ENCODE measurements at places on chromosomes 7 and 10.

DNA sequence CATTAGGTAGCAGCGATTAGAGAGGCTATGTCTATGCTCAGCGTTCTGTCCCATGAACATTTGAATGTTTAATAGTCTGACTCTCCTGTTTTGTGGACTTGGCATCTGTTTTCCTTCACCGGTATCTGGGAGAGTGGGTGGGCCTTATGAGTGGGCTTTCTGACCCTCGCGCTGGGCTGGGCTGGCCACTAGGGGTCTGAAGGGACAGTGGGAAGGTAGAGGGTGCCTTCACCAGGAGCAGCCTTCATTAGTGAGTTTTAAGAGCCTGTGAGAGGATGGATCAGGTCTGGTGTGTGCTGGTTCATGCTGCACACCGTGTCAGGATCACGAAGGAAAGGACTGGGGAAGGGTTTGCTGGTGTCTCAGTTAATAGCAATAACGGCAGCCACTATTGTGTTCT, 33.4 kb downstream of the DCLRE1A start:
- DNase-seq: no peak

DNA sequence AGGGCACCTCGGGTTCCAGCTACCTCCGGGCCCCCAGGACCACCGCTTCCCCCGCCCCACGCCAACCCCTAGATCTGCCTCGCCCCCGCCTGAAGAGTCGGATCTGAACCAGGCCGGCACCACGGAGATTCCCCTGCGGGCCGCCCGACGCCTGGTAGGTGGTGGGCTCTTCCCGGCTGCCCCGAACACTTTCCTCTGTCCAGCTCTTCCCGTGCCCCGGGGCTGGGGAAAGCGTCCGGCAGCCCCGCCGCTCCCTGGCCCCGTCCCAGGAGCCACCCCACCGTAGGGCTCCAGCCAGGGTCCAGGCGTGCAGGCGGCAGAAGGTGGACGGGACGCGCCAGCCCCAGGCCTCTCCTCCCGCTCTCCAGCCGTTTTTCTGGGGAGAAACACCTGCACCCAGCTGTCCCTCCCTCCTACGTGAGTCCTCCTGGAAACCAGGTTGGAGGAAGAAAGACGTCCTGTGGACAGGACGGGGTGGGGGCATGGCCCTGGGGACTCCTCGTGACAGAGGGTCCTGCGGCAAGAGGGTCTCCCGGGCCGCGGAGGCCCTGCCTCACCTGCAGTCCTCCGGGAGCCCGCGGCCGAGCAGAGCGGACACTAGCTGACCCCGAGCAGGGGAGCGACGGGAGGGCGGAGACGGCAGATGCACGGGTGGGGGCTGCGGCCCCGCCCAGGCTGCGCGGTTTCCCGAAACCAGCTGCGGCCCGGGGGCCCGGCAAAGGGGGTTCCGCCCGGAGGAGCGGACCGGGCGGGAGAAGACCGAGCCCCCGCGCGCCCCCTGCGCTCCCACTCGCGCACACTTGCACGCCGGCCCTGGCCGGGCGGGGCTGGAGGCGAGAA, at the start of gene TMEM176B:
Gene TMEM176B, minus strand, starts transcription at position 624 of the 840 bp plus-strand sequence. CDS start 3,795 bp downstream, outside the sequence.
- no peak for DNase-seq

GRCh38 chr7:4102231-4102841, 579.8 kb upstream of the FOXK1 start:
- DNase-seq: no peak

DNA sequence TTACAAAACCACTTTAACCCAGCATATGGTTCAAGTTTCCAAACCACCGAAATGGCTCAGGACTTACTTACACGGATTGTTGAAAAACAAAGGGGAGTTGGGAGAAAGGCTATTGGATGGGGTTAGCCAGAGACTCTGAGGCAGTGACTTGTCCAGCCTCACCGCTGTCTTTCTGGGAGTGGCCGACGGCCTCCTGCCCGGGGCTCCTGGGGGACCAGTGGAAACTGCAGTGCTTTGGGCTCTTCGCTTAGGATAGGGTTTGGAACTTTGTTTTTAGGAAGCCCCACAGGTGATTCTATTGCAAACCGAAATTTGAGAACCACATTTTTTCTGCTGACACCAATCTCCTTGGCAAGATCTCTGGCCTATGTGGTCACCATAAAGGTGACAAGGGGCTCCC, 38.1 kb upstream of the R3HCC1L start:
- DNase-seq: no peak

GRCh38 chr10:86652361-86653202, 1.8 kb upstream of the OPN4 start:
- no peak for DNase-seq

DNA sequence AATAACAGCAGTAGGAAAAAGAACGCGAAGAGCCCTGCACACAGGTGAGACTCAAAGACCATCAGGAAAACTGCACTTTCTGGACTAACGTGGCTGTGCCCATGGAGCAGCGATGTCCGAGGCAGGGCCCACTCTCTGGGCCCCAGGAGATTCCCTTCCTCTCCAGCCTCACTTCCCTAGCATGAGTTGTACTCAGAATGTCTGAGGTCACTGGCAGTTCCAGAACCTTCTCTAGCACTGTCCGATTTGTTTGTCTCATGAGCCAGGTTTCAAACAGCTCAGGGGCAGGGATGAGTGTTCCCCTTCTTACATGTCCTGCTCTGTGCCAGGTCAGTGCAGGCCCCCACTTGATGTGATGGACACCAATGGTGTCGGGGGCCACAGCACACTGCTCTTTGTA, 484.2 kb downstream of the PTPRN2 start:
- DNase-seq: no peak

DNA sequence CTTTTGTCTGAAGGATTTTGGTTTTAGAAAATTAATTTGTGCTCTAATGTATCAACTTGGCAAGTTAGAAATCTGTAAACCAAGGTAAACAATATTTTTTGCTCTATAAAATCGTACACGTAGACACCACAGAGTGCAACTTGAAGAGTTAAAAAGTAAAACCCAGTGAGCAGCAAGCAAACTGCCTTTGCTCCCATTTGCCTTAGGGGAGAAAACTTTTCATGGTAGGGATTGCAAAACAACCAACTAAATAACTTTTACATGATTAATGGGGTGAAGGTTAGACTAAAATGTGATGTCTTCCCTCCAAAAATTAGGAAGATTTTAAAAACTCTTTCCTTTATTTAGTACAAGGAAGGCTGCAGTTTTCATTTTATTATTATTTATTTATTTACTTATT, 224.2 kb upstream of the LYZL1 start:
- DNase-seq: no peak

GRCh38 chr10:5811387-5811821, 1.8 kb downstream of the GDI2 start:
- no peak for DNase-seq

DNA sequence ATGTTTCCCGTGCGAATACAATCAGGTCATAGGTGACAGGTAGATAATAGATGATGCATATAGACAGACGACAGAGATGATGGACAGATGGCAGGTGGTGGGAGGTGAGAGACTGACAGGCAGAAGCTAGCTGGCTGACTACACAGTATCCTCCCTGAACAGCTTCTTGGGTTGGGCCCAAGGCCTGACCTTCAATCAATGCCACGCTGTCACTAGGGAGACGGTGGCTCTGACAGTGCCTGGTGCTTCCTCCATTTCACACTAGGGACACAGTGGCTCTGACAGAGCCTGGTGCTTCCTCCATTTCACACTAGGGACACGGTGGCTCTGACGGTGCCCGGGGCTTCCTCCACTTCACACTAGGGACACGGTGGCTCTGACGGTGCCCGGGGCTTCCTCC, 200.1 kb downstream of the DIP2C start:
- DNase-seq: no peak

GRCh38 chr10:90321132-90321816, 536.6 kb downstream of the HTR7 start:
- no peak for DNase-seq

DNA sequence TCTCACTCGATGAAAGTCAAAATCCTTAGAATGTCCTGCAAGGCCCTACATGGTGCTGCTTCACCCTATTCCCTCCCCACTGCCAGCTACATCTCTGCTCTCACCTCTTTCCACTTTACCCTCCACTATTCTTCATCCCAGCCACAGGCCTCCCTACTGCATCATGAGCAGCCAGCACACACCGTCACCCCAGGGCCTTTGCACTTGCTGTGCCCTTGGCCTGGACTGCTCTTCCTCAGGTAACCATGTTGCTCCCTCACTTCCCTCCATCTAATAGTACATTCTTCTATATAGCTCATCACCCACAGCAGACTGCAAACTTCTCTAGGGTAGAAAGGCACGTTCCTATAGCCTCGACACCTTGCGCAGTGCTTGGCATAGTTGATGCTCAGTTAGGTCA, 167.7 kb downstream of the SH3PXD2A start:
- no peak for DNase-seq

DNA sequence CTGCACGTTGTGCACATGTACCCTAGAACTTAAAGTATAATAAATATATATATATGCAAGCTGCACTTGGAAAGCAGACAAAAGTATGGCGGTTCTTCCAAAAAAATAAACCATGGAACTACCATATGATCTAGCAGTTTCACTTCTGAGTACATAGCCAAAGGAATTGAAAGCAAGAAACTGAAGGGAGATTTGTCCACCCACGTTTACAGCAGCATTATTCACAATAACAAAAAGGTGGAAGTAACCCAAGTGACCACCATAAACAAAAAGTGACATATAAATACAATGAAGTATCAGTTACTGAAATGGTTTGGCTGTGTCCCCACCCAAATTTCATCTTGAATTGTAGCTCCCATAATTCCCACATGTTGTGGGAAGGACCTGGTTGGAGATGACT, 525.3 kb upstream of the CELF2 start:
- no peak for DNase-seq

GRCh38 chr7:127239814-127240213, 12.9 kb downstream of the GRM8 start:
- DNase-seq: no peak

DNA sequence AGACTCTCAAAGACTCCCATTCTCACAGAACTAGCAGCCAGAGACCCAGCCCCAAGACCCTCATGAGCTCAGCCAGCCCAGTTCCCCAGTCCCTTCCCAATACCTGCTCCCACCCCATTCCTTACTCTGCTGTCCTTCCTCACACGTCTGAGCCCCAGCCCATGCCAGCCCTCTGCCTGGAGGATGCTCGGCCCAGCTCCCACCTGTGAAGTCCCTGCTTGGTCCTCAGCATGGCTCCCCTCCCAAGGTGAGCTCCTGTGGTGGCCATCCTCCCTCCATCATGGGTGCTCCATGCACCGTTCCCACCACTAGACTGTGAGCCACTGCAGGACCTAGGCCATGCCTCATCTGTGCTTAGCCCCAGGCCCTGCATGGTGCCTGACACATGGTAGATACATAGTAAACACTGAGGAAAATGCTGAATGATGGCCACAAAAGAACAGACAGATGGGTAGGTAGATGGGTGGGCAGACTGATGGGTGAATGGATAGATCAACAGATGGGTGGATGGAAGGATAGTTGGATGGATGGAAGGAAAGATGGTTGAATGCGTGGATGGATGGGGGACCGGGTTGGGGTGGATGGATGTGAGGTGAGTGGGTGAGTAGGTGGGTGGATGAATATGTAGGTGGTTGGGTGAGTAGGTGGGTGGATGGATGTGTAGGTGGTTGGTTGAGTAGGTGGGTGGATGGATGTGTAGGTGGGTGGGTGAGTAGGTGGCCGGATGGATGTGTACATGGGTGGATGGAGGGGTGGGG, 138.9 kb downstream of the GRID1 start:
- no peak for DNase-seq

GRCh38 chr10:2700626-2701305, 366.6 kb upstream of the PFKP start:
- DNase-seq: no peak

DNA sequence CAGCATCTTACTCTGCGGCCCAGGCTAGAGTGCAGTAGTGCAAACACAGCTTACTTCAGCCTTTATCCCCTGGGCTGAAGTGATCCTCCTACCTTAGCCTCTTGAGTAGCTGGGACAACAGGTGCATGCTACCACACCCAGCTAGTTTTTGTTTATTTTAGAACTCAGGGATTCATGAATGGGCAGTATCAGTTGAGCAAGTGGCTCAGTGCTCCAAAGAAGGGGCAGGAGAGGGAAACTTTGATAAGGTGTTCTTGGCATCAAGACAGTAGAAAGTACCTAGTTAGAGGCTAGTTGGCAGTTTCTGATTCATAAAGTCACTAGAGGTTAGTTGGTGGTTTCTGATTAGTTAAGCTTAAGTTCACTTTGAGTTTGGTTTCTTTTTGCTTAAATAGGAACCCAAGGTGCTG, 18.4 kb downstream of the TRIM24 start:
- no peak for DNase-seq

DNA sequence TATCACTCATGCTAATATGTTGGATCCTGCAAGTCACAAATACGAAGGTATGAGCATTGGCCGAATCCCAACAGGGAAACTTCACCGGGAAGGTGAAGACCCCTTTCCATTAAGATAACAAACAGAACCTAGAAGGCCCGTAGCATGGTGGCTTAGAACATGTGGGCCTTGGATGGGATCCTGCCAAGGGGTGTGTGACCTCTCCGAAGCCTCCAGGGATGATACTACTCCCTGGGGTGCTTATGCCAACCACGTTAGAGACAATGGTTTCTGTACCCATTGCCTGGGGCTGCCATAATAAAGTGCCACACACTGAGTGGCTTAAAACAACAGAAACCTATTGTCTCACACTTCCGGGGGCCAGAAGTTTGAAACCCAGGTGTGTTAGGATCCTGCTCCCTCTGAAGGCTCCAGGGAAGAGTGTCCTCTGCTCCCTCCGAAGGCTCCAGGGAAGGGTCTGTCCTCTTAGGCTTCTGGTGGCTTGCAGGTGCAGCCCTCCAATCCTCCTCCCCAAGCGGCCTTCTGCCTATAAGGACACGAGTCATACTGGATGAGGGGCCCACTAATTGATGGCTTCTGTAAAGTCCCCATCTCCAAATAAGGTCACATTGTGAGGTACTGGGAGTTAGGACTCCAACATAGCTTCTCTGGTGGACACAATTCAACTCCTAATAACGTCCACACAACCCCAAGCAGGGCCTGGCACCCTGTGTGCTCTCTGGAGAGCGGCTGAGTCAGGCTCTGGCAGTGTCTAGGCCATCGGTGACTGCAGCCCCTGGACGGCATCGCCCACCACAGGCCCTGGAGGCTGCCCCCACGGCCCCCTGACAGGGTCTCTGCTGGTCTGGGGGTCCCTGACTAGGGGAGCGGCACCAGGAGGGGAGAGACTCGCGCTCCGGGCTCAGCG, 992 bp upstream of the MGMT start:
- DNase-seq: no peak

- DNase-seq: no peak
Measured at GRCh38 chr10:113754768-113755167, 3.3 kb downstream of the PLEKHS1 start.

DNA sequence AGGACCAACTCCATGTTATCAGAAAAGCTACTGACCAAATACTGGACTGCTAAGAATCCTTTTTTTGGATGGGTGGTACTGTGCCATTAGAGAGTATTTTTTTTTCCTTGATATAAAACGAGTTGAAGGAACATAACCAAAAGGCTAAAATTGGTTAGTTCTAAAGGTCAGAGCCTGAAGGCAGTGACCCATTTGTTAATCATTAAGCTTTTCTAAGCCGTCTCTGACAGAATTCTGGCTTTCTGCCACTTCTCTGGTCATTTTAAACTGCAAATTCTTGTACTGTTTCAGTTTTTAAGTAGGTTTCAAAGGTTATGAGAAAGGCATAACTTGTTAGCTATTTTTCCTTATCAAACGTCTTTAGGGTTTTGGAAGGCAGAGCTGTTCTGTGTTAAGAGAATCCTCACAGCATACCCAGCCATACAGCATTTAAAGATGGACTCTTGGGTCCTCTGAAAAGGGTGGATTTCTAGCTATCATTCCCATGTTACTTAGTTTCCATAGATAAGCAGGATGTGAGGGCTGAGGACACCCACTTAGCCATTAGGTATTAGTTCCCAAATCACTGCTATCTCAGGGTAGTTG, 196.8 kb downstream of the RNLS start:
- no peak for DNase-seq

GRCh38 chr10:78504181-78504580, 470.5 kb downstream of the RPS24 start:
- DNase-seq: no peak
